Chondrocyte (in vitro differentiated cells): ENCODE measurements at places on chromosomes 1 and 21.

- DNase-seq, result no peak
These were observed 33.7 kb upstream of the CD2 start for GRCh38 chr1:116720364-116721038.

GRCh38 chr21:38824124-38824822 is 18.5 kb downstream of the ETS2 start:
- no peak for DNase-seq

DNA sequence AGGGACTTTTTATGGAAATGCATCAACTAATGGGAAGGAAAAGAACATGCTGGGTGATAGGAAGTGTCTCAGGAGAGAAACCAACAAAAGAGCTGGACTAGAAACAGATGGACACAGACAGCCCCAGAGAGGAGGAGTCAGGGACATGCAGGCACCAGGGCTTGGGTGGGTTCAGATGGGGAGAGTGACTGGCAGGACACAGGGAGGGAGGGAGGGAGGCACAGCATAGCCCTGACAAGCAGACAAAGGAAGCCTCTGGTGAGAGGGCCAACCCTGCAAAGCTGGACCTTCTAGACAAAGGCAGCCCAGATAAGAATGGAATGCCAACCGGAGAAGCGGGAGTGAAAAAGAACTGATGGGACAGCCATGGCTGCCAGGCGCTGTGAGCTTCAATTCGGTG is 568.8 kb downstream of the AJAP1 start:
- no peak for DNase-seq

GRCh38 chr1:14263225-14263624 is 335.3 kb upstream of the KAZN start:
- DNase-seq, result no peak

- no peak for DNase-seq
These were observed 35.1 kb downstream of the KCNJ15 start for GRCh38 chr21:38291874-38292273.

DNA sequence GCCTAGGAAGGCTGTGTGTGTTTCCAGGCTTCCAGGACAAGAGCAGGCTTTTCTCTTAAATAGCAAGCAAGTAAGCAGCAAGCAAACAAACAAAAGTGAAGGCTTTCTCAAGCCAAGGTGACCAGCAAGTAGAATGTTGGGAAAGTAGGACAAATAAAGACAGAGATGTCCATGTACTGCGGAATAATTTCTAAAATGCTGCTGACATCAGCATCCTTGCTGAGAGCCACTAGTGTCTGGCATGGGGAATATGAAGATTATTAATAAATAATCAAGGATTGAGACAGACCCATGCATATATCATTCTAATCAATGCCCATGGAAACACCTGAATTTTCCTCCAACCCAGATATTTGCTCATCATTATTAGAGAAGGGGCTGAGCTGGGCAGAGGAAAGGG is 6.4 kb upstream of the DYRK3 start:
- DNase-seq, result no peak

GRCh38 chr1:184429335-184429734 is 42.5 kb downstream of the C1orf21 start:
- DNase-seq, result no peak

DNA sequence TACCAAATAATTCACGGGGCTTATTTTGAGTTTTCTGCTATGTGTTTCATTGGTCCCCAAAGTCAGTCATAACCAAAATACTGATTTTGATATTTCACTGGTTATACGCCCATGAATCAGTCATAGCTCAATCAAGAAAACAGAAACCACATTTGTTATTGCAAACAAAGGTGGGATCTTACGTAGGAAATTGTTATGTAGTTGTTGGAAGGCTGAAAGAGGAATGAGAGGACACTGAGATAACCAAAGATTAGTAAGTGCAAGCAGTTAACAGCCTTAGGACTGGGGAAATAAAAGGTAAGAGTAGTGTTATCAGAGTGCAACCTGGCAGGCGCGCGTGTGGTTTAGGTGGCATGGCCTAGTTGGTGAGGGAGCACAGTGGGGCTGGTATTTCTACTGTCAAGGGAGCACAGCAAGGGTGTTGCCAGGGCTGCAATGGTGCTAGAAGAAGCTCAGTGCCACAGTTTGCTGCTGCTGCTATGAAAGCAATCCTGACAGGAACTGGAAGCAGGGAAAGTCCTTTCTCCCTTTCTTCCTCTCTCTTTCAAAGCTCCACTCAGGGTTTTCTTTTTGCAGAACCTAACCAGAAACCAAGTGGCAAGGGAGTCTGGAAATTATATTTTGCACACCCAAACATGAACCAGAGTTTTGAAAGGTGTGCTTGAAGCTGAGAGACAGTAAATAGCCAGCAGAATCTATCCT is 33.7 kb downstream of the RTCA start:
- no peak for DNase-seq

- DNase-seq, result no peak
These were observed 196.2 kb downstream of the NPHP4 start for GRCh38 chr1:5796028-5796427.

DNA sequence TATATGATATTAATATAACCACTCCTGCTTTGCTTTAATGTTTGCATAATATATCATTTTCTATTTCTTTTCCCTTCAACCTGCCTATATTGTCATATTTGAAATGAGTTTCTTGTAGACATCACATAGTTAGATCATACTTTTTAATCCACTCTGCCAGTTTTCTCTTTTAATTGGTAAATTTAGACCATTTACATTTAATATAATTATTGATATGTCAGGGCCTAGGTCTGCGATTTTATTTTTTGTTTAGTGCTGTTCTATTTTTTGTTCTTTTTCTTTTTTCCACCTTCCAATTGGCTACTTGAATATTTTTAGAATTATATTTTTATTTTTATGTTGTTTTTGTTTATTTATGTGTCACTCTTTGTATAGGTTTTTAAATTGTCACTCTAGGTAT is 213.3 kb downstream of the C1orf94 start:
- DNase-seq, result no peak

DNA sequence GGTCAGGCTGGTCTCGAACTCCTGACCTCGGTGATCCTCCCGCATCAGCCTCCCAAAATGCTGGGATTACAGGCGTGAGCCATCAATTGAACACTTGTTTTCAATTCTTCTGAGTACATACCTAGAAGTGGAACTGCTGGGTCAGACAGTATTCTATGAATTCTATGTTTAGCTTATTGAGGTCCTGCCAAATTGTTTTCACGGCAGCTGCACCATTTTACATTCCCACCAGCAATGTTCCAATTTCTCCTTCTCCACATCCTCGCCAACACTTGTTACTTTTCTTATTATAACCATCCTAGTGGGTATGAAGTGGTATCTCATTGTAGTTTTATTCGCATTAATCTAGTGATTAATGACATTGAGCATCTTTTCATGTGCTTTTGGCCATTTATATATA is 49.9 kb downstream of the PTP4A2 start:
- no peak for DNase-seq

DNA sequence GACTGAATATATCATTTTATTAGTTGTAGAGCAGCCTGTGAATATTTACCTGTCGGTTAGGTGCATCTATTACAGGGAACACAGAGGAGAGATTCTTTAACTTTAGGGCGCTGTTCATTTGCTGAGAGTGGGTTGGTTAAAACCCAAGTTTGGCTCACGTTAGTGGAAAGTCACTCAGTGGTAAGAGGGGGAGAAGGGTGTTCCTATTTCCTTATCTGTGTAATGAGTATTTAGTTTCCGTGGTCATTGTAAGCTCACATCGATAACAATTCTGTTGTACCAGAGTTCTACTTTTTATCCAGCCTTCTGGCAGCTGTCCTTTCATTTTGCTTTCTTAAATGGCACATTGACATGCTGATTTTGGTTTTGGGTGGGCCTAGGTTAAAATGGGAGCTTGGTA is 773.2 kb upstream of the ADAMTS5 start:
- DNase-seq, result no peak

DNA sequence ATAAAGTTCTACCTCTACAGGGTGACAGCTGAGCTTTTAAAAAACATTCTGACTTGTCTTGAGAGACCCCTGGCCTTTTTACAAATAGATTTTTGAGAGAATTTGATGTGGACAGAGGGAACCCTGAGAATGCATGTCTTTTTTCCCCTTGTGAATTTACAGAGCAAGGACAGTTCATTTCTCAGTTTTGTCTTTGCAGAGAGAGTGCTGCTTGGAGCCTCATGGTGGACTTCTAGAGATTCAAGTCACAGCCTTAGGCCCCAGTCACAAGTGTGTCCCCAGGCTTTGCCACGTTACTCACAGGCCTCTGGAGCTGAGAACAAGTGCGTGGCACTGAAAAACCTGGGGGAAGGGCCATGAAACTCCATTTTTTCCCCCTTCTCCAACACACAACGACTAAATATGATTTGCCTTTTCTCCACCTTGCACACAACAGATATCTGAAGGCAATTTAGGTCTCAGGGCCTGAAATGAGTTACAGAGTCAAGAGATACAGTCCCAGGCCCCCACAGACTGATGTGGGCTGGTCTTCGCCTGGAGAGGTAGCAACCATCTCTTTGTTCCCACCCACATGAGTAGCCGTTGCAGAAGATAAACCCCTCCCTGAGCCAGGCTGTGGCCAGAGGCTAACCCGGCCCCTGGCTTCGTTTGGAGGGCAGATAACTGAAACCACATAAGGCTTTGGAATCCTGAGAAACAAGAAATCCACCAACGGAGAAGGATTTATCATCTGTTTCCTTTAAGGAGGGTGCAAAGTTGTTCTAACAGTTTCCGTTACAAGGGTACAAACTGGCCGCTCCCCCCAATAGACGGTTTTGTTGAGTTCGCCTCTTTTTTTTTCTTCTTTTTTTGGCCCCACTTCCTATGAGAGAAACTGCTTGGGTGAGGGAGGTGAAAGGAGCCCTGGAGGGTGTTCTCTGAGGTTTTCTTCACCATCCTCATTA is 1.0 kb upstream of the PIGV start:
- no peak for DNase-seq

- no peak for DNase-seq
These were observed 67.7 kb downstream of the PIK3R3 start for GRCh38 chr1:46064708-46065107.

GRCh38 chr1:207049974-207050391 is 1.0 kb downstream of the YOD1 start:
- no peak for DNase-seq

GRCh38 chr1:30406996-30407864 is 316.2 kb downstream of the MATN1 start:
- DNase-seq, result no peak

GRCh38 chr1:159266832-159267231 is 35.3 kb upstream of the FCER1A start:
- no peak for DNase-seq

GRCh38 chr1:25572708-25573590 is 29.5 kb downstream of the LDLRAP1 start:
- DNase-seq, result no peak

DNA sequence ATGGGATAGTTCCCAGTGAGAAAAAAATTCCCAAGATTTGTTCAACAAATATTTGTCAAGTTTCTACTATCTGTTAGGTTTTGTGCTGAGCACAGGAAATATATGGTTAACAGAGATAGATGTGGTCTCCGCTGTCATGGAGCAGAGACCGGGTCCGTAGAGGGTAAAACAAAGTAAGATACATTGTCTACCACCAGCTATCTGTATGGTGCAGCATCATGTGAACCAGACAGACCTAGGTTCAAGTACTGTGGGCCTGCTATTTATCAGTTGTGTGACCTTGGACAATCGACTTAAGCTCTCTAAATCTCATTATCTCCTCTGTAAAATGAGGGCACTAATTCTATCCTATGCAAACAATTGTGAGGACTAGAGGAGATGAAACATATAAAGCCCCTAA is 109.8 kb downstream of the DUSP10 start:
- no peak for DNase-seq

DNA sequence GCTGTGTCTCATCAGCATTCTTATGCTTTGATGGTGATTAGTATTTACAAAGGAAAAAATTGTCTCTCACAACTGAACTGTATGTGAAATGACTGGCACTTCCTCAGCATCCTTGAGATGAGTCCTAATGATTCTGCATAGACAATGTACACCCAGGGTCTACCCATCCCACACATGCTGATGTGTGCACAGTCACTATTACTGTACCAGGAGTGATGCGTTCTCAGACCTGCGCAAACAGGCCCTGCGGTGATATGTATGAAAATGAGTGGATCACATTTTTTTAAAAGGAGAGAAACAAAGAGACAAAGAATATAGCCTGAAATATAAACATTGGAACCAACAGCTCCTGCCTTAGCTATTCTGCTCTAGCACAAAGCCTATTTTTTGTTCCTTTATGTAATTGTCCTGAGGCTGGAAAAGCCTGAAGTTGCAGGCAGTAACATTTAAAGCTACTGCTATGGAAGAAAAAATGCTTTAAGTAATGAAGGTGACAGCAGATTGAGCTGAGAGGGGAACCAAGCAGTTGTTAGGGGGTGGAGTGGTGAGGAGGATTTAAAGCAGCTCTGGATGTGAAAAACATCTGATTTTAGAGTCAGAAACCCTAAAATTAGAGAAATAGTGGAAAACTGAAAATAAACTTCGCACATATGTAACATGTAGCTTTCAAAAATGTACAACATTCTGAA is 5.5 kb downstream of the RCAN1 start:
- DNase-seq, result no peak

DNA sequence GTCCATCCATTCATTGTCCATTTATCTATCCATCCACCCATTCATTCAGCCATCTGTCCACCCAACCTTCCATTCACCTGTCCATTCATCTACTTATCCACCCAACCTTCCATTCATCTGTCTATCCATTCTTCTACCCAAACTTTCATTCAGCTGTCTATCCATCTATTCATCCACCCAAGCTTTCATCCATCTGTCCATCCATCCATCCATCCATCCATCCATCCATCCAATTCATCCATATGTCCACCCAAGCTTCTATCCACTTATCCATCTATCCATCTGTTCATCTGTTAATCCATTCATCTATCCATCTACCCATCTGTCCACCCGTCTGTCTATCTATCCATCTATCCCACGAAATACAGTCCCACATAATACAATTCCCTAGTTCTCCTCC is 21.6 kb upstream of the MAN1C1 start:
- DNase-seq, result no peak

DNA sequence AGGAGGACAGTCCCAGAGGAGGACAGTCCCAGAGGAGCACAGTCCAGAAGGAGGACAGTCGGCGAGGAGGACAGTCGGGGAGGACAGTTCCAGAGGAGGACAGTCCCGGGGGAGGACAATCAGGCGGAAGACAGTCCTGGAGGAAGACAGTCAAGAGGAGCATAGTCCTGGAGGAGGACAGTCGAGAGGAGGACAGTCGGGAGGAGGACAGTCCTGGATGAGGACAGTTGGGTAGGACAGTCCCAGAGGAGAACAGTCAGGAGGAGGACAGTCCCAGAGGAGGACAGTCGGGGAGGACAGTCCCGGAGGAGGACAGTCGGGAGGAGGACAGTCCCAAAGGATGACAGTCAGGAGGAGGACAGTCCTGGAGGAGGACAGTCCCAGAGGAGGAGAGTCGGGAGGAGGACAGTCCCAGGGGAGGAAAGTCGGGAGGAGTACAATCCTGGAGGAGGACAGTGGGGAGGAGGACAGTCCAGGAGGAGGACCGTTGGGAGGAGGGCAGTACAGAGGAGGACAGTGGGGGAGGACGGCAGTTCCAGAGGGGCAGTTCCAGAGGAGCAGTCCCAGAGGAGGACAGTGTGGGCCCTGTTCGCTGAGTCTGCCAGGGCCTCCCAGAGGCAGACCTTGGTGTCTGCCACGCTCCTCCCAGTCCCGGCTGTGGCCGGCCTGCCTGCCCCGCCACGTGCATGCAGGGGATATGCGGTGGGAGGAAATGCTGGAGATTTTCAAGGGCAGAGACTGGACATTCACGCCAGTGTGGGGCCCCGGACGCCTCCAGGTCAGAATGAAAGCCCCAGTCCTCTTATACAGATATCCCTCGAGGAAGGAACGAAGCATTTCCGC is 183.8 kb upstream of the ARHGEF16 start:
- DNase-seq, result no peak
